Central memory CD8-positive, alpha-beta T cell (primary cell): ENCODE measurements at places on chromosomes 1 and 21.

GRCh38 chr1:167526667-167527383 is 8.5 kb upstream of the CD247 start:
- no peak for DNase-seq

DNA sequence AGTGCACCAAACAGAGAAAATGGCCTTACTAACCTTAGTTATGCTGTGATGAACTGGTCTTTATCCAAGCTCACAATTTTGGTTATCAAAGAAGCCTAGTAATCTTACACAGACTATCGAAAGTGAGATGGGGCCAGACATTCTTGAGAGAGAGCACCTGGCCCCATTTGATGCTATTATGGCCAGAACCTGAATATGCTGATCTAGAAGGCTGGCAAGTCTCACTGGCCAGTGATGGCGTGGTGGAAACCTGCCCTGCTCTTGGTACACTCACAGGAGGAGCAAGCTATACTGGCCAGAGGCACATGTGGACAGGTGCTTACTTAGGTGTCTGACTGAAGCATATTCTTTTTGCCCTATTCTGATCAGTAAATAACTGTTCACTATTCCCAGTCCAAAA is 357.8 kb upstream of the ZRANB2 start:
- DNase-seq: no peak

DNA sequence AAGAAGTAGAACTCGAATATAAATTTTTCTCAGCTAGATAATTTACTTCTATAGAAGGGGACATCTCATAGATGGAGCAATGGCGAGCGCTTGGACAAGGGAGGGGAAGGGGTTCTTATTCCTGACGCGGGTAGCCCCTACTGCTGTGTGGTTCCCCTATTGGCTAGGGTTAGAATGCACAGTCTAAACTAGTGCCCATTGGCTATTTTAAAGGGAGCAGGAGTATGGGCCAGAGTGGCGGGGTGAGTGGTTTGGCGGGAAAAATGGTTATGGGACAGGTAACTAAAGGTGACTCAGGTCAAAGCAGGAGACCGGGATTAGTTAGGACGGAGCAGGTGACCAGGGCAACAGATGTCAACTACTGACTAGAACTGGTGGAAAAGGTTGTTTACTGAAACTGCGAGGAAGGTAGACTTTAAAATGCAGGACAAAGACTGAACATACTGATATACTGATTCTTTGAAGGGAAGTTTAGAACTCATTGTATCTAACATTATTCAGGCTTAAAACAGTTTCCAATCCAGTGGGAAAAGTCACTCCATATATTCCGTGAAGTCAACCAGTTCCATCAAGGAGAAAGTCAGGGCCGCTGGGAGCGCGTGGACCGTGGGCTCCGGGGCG is 940 bp upstream of the ATAD3A start:
- DNase-seq: no peak

GRCh38 chr1:115832651-115833050 is 8.3 kb downstream of the NHLH2 start:
- DNase-seq: no peak

DNA sequence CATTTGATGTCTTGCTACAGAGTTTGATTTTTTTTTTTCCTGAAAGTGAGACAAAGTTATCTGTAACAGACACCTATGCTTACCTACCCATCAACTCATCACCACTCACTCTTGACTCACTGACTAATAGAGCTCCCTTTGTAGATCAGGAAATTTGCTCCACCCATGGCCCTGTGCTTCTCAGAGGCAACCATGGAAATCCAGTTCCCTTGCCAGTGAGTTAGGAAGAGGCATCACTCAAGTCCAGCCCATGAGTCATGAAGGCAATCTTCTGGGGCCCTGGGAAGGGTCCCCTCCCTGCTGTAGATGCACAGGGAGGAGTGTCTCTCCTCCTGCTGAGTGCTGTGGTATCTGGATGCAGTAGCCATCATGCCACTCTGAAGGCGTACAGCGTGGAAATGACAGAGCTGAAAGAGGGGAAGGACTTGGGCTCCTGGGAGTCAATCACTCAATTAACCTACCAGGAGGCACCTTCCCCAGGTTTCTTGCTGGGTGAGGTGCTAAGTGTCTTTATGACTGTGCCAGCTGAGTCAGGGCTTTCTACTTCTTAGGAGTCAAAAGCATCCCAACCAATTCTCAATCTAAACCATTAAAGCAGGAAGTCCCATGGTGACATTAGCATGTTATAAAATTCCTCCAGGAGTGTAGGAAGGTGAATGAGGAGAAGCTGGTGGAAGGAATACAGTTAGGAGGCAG is 56.1 kb downstream of the DNTTIP2 start:
- no peak for DNase-seq

DNA sequence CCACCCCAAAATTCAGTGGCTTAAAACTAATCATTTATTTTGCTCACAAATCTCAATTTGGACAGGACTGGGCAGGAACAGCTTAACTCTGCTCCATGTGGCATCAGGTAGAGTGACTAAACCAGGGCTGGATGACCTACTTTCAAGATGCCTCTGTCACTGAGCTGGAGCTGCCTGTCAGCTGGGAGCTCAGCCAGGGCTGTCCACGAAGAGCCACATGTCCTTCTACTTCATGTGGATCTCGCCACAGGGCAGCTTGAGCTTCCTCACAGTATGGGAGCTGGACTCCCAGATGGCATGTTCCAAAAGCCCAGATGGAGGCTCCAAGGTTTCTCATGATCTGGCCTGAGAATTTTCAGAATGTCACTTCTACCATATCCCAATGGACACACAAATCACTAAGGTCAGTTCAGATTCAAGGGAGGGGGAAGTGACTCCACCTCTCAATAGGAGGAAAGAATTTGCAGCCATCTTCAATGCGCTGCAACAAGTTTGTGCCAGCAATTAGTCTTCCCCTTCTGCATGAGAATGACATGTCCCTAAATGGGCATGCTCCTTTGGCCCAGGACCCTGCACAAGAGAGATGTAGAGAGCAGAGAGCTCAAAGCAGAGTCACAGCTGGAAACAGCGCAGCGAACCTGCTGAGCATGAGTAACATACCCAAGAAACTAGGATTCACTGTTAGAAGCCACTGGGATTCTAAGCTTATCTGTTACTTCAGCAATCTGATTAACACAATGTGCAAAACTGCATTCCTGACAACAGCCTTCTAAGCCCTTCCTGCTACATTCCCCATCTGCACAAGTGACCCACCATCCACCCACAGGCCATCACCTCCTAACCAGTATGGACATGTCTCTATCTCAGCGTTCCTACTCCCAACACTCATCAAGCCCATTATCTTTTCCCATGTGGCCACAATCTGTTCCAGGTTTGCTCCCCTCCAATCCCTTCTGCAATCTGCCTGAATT is 17.0 kb downstream of the HLCS start:
- no peak for DNase-seq

DNA sequence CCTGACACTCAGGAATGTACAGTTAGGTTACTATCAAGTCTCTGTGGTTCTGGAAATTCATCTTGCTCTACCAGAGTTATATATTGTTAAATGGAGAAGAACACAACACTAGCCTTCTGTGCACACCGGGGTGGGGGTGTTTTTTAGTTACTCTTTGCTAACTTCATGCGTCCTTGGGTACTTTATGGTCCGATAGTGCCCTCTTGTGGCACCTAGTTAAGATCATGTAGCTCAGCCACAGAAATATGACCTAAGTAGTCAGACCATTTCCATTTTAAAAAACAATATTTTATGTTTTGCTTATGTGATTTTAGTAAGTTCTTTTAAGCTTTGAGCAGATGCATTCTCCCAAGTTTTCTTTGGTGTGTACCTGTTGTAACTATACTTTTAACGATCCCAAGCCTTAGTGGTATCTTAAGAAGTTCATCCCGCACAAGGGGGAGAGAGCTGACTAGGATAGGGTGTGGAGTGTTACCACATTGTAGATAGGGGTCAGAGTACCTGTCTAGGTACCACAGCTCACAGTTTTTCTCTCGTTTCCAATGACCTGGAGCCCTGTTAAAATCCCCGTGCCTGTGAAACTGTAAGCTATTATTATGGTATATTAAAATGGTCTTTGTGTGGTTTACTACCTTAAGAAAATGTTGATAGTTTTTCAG is 20.6 kb upstream of the SH3D21 start:
- DNase-seq: peak; percentile 29

DNA sequence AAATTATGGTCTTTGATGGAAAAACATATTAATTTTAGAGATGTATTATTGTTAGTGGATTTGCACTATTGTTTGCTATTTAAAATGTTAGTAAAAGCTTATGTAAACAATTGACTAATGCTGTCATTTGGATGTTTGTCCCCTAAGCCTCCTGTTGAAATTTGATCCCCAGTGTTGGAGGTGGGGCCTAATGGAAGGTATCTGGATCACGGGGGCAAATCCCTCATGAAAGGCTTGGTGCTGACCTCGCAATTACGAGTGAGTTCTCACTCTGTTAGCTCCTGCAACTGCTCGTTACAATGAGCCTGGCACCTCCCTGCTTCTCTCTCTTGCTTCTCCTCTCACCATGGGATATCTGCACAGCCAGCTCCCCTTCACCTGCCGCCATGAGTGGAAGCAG is 14.3 kb downstream of the TMEM35B start:
- no peak for DNase-seq

DNA sequence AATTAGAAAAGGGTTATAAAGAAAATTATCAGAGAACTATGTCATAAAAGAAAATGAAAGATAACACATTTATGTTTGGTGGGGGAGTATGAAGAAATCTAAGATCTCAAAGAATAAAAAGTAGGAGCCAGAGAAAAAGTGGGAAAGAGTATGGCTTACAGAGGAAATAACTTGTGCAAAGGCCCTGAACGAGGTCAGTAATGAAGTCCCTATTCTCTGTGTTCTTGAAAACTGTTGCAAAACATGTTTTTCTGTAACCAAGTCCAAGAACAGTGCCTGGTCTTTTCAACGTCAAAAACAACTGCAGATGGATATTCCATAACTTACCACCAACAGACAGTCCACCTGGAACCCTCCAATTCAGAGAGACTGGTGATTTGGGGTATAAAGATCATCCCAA is 188.1 kb downstream of the NEGR1 start:
- no peak for DNase-seq

DNA sequence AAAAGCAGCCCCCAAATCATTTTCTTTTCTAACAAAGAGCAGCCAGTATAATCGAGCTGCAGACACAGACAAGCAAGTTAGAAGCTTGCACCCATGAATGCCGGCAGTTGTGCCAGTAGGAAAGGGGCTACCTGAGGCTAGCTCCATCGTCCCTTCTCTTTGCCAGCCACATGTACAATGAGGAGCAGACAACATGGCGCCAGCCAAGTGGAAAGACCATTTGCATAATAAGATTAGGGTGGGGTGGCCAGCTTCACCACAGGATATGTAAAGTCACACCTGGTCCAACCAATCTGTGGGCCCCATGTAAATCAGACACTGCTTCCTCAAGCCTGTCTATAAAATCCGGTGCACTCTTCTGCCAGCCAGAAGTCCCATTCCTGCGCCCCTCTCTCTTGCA is 103.7 kb downstream of the CCDC185 start:
- no peak for DNase-seq

- no peak for DNase-seq
These were observed 44.3 kb upstream of the FAM89A start for GRCh38 chr1:231084353-231084752.

GRCh38 chr1:154972517-154973343 is 1.8 kb upstream of the CKS1B start:
- no peak for DNase-seq

- no peak for DNase-seq
These were observed 32.7 kb upstream of the MTR start for GRCh38 chr1:236762410-236762809.

- DNase-seq: no peak
These were observed 509 bp downstream of the ADAMTS4 start for GRCh38 chr1:161198194-161198896.
